ENCODE measurements at places on chromosomes 4 and X. TPM values are rescaled to one million over a fixed set of nuclear protein-coding genes. Genes with fewer than 3 reads are reported as not detected.
A peak's percentile ranks its signal among the peaks of the same experiment; 100 is the strongest.

Gene XPNPEP2
- not detected for total RNA-seq

DNA sequence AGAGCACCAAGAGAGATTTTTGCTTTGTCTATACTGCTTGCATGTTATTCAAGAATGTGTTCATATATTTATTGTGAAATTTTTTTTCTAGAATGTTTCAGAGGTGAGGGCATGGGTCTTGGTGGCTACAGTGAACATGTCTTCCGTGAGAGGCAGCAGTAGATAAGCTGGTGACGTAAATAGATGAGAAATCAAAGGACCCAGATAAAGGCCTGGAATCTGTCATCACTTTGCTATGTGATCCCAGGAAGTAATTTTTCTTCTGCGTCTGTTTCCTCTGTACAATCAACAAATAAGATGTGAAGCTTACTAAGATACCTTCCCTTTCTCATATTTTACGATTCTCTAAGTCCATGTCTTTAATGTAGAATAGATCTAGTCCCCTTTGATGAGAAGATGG lies 129.1 kb downstream of the COL4A6 start:
- no peaks in the 10 kb centered on the region for H3K4me1 ChIP-seq
- H3K27ac ChIP-seq = no peak overlapping the region
- H3K27me3 ChIP-seq = no peaks in the 10 kb centered on the region
- no peaks in the 10 kb centered on the region for H3K36me3 ChIP-seq
- DNase-seq = no peak
- no peak overlapping the region for H3K4me3 ChIP-seq

DNA sequence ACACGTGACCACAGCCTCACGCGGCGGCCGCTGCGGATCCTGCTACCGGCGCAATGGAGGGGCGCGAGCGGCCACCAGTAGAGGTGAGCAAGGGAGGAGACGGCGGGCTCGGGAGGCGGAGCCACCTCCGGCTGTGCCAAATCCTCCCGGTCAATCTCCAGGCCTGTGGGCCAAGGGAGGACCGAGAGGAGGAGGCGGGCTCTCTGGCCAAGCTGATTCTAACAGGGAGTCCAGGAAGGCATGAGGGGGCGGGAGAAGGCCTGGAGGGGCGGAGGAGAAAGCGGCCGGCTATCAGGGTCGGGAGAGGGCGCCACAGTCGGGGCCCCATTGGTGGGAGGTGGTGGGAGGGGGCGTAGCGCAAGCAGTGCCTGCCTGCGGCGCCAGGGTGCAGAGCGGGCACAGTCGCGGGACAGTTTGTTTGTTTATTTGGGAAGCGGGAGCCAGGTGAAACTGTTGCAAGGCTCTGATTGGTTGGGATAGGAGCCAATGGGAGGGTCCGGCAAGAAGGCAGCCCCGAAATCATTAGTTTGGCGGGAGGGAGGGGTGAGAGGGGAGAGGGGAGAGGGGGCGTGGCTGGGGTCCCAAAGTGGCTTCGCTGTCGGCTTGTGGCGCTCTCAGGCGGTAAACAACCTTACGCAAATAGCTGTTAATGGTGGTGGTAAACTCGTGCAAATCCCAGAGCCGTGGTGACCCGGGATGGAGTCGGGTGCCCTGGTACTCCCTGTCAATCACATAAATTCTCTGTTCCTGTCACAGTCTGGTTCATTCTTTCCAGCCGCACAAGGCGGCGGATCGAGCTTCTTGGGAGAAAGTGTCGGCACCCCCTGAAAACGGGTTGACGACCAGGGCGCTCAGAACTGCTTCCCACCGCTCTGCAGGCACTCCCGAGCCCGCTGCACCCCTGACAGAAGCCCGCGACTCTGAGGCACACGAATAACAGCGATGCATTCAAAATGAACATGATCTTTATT lies at the start of gene IRS4:
Gene IRS4 (minus strand): TSS at position 55 of the 971 bp plus-strand sequence.
- no peak for DNase-seq
- H3K27ac ChIP-seq = no peak within 1 kb of the TSS
- H3K4me3 ChIP-seq = peak within 1 kb of the TSS; percentile 31
- peaks cover 28% of the 10 kb centered on the region for H3K27me3 ChIP-seq
- no peaks in the 10 kb centered on the region for H3K36me3 ChIP-seq
- H3K4me1 ChIP-seq = peaks cover 3% of the 10 kb centered on the region

DNA sequence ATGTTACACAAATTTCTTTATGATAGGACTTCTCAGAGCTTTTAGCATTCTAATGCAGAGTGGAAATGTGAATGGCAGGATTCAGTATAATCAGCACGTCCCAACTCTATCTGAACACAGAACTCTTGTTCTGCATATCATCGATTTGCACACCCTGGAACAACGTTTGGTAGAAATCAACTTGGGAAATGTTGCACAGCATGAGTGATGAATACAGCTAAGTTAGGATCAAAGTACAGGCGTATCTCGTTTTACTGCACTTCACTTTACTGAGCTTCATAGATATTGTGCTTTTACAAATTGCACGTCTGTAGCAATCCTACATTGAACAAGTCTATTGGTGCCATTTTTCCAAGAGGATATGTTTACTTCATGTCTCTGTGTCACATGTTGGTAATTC lies 70.8 kb downstream of the SMARCA1 start:
- no peak for DNase-seq
- H3K27me3 ChIP-seq = no peaks in the 10 kb centered on the region
- H3K4me1 ChIP-seq = no peaks in the 10 kb centered on the region
- H3K36me3 ChIP-seq = peaks cover 15% of the 10 kb centered on the region

GRCh38 chr4:6873792-6874461 lies 35.7 kb upstream of the TBC1D14 start:
- H3K36me3 ChIP-seq = no peaks in the 10 kb centered on the region
- H3K4me3 ChIP-seq = no peak overlapping the region
- DNase-seq = peak; percentile 50

DNA sequence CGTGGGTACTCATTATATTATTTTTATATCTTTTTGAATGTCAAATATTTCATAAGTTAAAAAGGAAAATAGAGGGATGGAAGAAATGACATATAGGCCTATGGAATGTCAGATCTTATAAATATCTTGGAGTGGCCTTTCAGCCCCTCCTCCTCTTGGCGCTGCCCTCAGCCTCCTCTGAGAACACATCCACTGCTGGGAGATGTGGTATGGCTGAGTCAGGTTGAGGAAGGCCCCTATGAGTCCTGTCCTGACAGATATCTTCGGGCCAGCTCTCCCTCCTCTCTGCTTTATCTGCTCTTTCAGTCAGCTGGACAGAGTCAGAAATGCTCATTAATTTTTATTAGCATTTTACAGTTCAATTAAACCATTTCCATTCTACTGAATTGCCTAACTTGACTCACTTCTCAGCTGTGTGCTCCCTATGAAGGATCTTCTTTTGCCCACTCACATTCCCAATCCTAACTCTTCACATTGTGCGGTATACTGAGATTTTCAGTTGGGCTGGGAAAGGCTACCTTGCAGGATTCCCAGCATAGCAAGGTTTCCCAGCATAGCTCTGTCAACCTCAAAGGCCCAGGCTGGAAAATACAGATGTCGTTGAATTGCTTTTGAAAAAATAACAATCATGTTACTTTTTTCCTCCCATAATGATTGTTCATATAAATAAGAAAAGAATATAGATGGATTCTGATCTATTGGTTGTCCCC lies 128.0 kb downstream of the ARHGEF9 start:
- H3K4me1 ChIP-seq = no peaks in the 10 kb centered on the region
- no peaks in the 10 kb centered on the region for H3K36me3 ChIP-seq
- H3K27ac ChIP-seq = no peak overlapping the region
- no peak for DNase-seq

GRCh38 chr4:109184491-109184961 lies 117.9 kb downstream of the COL25A1 start:
- no peak for DNase-seq
- H3K27me3 ChIP-seq = no peaks in the 10 kb centered on the region
- H3K4me3 ChIP-seq = no peak overlapping the region
- H3K27ac ChIP-seq = no peak overlapping the region
- no peaks in the 10 kb centered on the region for H3K36me3 ChIP-seq
- H3K4me1 ChIP-seq = no peaks in the 10 kb centered on the region

All from Panc1 (cell line).